ENCODE measurements at places on chromosomes 11 and 22.

- DNase-seq, result no peak
These were observed 42.8 kb downstream of the TRIOBP start for GRCh38 chr22:37739611-37740049.

DNA sequence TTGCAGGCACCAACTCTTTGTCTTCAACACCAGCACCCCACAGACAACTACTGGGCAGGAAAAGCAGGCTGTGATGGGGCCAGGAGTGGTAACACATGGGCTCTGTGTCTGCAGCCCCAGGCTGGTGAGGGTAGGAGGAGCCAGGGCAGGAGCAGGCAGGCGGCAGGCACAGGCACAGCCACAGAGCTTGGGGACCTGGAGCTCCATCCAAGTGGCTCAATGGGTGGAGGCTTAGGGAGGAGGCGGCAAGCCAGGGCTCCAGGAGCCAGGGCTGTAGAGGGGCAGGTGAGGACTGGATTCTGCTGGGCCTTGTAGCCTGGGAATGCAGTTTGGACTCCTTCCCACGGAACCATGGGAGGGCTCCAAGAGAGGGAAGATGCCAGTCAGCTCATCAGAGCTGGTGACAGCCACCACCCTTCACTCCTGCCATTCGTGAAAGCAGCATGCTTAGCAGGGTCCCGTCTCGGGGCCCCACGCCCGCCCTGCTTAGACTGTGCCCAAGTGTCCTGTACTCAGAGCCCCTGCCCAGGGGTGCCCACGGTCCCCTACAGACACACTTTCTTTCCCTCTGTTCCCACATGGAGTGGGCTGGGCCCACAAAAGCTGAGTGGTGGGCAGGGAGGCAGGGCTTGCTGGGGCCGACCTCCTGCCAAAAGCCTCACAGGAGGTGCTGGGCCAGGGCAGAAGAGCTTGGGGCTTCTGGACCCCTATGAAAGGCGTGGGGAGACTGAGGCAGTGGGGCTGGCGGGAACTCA, 12.4 kb downstream of the TTC38 start:
- no peak for DNase-seq

GRCh38 chr11:13635290-13635689, 33.2 kb upstream of the FAR1 start:
- no peak for DNase-seq

DNA sequence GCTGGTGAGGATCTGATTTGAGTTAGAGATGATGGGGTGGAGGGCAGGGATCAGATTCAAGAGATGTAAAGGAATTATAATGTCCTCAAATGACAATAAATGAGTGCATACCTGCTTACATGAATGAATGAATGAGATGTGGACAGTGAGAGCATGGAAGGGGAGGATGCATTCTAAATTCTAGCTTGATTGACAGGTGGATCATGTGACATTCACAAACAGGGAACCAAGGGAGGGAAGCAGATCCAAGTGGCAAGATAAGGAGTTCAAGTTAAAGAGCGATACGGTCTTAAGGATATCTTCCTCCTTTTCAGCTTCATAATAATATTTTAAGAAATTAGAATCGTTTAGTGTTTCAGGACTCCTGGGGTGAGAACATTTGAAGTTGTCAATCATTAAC, 170.5 kb upstream of the TBCEL start:
- DNase-seq, result no peak

DNA sequence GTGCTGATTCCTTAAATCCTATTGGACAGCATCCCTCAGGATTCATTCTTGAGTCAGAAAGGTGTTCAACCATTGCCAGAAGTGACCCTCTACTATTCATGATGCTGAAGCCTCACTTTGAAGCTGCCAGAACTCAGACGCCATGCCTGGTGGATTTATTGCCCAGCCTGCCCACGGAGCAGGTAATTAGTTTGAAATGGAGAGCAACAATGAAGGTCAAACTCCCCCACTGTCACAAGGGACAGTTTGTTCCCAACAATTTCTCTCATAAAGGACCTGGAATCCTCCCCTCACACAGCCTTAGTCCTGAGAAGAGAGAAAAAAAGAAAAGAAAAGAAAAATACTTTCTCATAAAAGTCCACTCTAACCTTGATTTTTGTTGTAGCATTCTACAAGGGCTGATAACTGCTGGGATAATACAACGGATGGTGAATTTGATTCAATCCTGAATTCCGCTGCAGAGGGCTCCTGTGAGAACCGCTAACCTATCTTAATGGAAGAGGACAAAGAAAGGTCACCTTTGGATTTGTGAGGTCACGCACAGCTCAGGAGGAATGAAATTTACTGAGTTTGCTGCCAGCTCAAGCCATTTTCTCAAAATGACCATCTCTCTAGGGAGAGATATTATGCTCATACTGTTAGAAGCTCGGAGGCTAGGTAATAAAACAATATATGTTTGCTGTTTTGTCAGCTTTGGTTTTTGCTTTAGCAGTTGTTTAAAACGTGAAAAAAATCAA, 161.6 kb upstream of the SYN3 start:
- no peak for DNase-seq
